Activated CD4-positive, alpha-beta T cell treated with anti-CD3 and anti-CD28 coated beads, Interleukin-2, amount 10 ng/mL, durations not matched to agents 7 days and 5 days (primary cell): ENCODE measurements at places on chromosomes 4 and X. TPM values are rescaled to one million over a fixed set of nuclear protein-coding genes. Genes with fewer than 3 reads are reported as not detected.
A peak's percentile ranks its signal among the peaks of the same experiment; 100 is the strongest.

The DGKK gene
- total RNA-seq = not detected

DNA sequence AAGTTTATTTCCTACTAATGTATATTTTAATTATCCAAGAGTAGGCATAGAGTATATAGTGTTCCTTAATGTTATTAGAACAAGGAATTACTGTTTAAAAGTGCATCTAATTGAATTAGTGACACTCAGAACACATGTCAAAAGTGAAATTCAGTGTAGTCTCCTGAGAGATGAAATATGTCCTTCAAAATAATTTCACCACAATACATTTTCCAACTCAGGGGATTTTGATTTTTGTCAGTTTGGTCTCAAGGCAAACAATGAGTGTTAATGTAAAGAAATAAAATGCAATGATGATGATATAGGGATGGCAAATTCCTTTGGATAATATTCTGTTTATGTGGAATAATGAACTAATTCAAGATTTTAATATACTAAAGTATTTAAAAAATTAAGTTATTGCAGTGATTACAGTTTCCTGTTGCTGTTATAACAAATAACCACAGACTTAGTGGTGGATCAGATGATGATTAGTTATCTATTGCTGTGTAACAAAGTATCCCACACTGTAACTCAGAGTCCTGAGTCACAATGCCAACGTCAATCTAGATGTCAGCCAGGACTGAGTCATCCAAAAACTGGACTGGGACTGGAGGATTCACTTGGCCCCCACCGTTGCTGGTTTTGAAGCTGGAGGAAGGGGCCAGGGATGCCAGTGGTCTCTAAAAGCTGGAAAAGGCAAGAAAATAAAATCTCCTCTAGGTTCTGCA lies 148.0 kb upstream of the SLC7A11 start:
- no peak for DNase-seq
- H3K27ac ChIP-seq = no peak overlapping the region
- no peaks in the 10 kb centered on the region for H3K27me3 ChIP-seq
- no peaks in the 10 kb centered on the region for H3K4me1 ChIP-seq
- no peak overlapping the region for H3K4me3 ChIP-seq

The SH3RF1 gene
- 0.17 TPM for total RNA-seq

DNA sequence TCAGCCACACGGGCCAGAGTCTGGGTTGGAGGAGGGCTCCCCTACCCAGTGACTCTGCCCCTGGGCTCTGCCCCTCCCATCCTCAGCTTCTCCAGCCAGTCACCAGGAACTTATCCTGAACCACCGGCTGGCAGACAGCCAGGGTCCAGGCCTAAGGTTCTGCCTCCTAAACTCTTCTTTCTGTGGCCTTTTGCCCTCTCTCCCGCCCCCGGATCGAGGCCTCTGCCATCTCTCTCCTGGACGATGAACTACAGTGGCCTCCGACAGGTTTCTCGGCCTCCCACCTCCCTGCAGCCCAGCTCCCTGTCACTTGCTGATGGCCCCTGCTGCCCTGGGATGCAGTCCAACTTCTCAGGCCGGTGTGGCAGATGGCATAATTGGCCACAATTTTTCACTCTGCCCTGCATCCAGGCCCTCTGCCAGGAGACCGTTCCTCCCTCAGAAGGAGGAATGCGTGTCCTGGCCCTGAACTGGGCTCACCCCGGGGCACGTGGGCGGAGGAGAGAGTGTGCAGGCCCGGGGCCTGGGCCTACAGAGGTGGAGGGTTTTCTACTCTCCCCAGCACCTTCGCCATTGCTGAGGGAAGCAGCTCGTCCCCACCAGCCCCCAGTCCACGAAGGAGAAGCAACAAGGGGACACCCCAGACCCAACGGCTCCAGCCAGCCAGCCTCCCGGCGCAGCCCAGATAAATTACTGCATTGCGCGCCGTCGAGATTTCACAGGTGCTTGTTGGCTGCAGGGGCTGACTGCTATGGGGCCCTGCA lies 81.9 kb upstream of the LRPAP1 start:
- no peak overlapping the region for H3K27ac ChIP-seq
- H3K27me3 ChIP-seq = peaks cover 3% of the 10 kb centered on the region
- no peaks in the 10 kb centered on the region for H3K4me1 ChIP-seq
- no peak for DNase-seq
- H3K4me3 ChIP-seq = no peak overlapping the region

- H3K36me3 ChIP-seq = no peaks in the 10 kb centered on the region
- peaks cover 2% of the 10 kb centered on the region for H3K27me3 ChIP-seq
- DNase-seq = no peak
- no peak overlapping the region for H3K27ac ChIP-seq
- no peak overlapping the region for H3K4me3 ChIP-seq
- H3K4me1 ChIP-seq = no peaks in the 10 kb centered on the region
Observed at GRCh38 chr4:139988863-139989765, 164.9 kb downstream of the MAML3 start.

DNA sequence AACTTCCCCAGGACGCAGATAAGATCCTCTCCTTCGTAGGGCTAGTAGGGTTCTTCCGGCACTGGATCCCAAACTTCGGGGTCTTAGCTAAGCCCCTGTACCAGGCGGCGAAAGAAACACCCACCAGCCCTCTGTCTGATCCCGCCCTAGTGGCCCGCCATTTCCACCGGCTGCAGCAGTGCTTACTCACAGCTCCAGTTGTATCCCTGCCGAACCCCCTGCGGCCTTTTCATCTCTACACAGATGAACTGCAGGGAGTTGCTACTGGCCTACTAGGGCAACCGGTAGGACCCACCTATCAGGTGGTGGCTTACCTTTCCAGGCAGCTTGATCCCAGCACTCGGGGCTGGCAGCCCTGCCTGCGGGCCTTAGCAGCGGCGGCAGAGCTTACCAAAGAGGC lies 961.2 kb downstream of the RPA4 start:
- no peak overlapping the region for H3K27ac ChIP-seq
- no peak overlapping the region for H3K4me3 ChIP-seq
- no peaks in the 10 kb centered on the region for H3K36me3 ChIP-seq
- H3K27me3 ChIP-seq = no peaks in the 10 kb centered on the region

The MAGED4B gene
- total RNA-seq = 0.42 TPM

DNA sequence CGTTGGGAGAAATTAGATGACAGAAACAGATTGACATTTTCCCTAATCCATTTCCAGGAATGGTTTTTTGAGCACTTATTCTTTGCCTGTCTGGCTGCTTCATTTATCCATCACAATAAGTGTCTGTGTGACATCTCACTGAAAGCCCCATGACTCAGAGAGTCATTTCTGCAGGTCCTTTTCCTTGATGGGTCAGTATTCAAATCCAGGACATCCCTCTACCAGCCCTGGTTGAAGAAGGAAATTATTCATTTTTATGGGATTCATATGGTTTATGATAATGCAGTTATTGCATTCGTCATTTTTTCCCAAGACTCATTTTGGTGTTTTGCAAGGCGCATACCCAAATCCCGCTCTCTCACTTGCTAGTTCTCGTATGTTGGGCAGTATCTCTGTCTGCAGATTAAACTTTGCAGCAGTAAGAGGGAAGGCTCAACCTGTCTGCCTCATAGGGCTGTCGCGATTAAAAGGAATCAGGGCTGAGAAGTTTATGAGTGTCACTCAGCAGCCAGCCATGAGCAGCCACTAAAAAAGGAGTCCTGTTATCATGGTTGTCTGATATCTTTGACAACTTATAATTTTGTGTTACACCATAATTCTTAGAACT lies 44.0 kb downstream of the GYG2 start:
- DNase-seq = no peak
- H3K27me3 ChIP-seq = no peaks in the 10 kb centered on the region
- no peak overlapping the region for H3K4me3 ChIP-seq
- peaks cover 2% of the 10 kb centered on the region for H3K4me1 ChIP-seq
- no peak overlapping the region for H3K27ac ChIP-seq

- no peak overlapping the region for H3K4me3 ChIP-seq
- no peak overlapping the region for H3K27ac ChIP-seq
- no peak for DNase-seq
- no peaks in the 10 kb centered on the region for H3K27me3 ChIP-seq
- no peaks in the 10 kb centered on the region for H3K4me1 ChIP-seq
- H3K36me3 ChIP-seq = no peaks in the 10 kb centered on the region
Observed at GRCh38 chr4:156596026-156596425, 375.6 kb downstream of the PDGFC start.

- no peaks in the 10 kb centered on the region for H3K27me3 ChIP-seq
- no peaks in the 10 kb centered on the region for H3K4me1 ChIP-seq
- no peak overlapping the region for H3K4me3 ChIP-seq
- H3K36me3 ChIP-seq = no peaks in the 10 kb centered on the region
- DNase-seq = no peak
Observed at GRCh38 chrX:121558886-121559285, 511.5 kb downstream of the GLUD2 start.

The RTL9 gene
- total RNA-seq = not detected

- peaks cover 8% of the 10 kb centered on the region for H3K36me3 ChIP-seq
- H3K27me3 ChIP-seq = peaks cover 75% of the 10 kb centered on the region
- peaks cover 18% of the 10 kb centered on the region for H3K4me1 ChIP-seq
- no peak overlapping the region for H3K27ac ChIP-seq
- peak overlapping the region; percentile 72 for H3K4me3 ChIP-seq
- peak; percentile 34 for DNase-seq
Observed at GRCh38 chr4:122827879-122828601, 1.4 kb downstream of the FGF2 start.

DNA sequence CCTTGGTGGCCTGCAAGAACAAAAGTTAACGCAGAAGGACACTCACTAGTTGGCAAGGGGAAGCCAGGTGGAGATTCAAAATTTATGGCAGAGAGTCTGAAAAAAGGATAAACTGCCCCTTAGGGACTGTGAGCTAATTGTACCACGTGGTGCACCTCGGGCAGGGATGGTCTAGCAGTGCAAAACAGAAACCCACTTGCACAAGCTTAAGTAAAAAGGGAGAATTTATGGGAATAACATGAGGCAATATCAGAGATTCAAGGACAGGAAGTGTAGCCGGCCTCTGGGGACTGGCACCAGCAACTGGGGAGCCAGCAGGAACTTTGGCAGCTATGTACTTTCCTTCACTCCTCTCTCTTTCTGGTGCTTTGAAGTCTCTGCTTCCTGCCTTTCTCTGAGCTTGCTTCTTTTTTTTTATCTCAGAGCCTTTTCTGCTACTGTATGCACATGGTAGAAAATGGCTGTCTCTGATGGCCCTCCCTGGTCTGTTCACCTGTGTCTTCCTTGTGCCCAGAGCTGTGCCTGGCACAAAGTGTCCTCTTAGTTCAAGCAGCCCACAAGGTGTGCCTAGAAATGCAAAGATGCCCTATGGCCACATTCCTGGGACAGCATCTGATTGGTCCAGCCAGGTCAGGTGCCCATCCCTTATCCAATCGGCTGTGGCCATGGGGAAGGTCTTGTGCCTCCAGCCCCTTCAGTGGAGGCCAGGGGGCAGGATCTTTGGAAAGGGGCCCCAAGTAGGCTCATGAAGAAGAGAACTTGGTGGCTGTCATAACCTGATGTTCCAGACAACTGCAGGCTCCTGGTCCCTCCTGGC lies 114.8 kb upstream of the ATP6AP2 start:
- DNase-seq = no peak
- peaks cover 4% of the 10 kb centered on the region for H3K27me3 ChIP-seq
- no peak overlapping the region for H3K4me3 ChIP-seq
- peaks cover 21% of the 10 kb centered on the region for H3K4me1 ChIP-seq
- no peak overlapping the region for H3K27ac ChIP-seq
- no peaks in the 10 kb centered on the region for H3K36me3 ChIP-seq

GRCh38 chr4:186703510-186703909 lies 20.1 kb downstream of the FAT1 start:
- no peaks in the 10 kb centered on the region for H3K4me1 ChIP-seq
- H3K27ac ChIP-seq = no peak overlapping the region
- H3K27me3 ChIP-seq = no peaks in the 10 kb centered on the region
- no peak overlapping the region for H3K4me3 ChIP-seq
- H3K36me3 ChIP-seq = no peaks in the 10 kb centered on the region

- no peaks in the 10 kb centered on the region for H3K27me3 ChIP-seq
- DNase-seq = no peak
- no peak overlapping the region for H3K27ac ChIP-seq
- no peak overlapping the region for H3K4me3 ChIP-seq
- peaks cover 17% of the 10 kb centered on the region for H3K4me1 ChIP-seq
- H3K36me3 ChIP-seq = peaks cover 28% of the 10 kb centered on the region
Observed at GRCh38 chr4:98710831-98711230, 52.4 kb upstream of the TSPAN5 start.

- no peaks in the 10 kb centered on the region for H3K36me3 ChIP-seq
Observed at GRCh38 chr4:162457071-162457865, 293.5 kb upstream of the FSTL5 start.

DNA sequence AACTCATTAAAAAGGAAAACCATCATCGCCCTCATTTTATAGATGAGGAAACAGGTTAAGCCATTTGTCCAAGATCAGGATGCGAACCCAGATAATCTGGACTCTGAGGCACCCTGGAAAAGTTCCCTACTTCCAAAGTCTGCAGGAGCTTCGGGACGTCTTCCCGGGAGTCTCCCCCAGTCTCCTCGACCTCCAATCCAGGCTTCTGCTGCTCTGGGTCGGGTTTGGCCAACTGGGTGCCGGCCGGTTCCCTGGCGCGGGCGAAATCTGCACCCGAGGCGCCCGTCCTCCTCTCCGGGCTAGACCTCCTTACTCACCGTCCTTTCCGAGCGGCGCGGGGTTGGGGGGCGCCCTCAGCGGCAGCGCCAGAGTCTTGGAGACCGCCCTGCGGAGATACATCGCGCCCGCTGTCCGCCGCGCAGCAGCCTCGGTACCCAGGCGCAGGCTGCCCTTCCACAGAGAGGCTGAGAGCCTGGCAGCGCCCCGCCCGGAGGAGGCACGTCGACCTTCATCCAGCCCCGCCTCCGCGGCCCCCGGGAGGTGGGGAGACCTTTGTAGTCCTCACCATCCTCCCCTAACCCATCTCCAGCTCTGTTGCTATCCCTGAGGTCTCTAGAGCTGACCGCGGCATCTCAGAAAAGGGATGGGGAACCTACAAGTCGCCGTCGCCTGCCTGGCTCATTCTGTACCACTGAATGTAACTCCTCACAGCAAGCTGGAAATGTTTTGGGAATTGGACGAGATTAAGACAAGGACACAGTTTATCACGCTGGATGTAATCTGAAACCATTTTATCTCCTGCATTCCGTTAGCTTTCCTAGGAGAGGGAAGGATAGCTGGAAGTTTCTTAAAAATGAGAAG lies at the start of gene MGARP:
Gene MGARP, minus strand, starts transcription at position 466 of the 861 bp plus-strand sequence. Its CDS starts 67 bp downstream, at position 399.
- no peak for DNase-seq
- peaks cover 8% of the 10 kb centered on the region for H3K36me3 ChIP-seq
- H3K27ac ChIP-seq = no peak within 1 kb of the TSS
- peaks cover 56% of the 10 kb centered on the region for H3K27me3 ChIP-seq
- peak within 1 kb of the TSS; percentile 63 for H3K4me3 ChIP-seq

- H3K4me1 ChIP-seq = no peaks in the 10 kb centered on the region
- no peak for DNase-seq
- H3K27ac ChIP-seq = no peak overlapping the region
Observed at GRCh38 chr4:164383058-164383357, 370.9 kb upstream of the SMIM31 start.

DNA sequence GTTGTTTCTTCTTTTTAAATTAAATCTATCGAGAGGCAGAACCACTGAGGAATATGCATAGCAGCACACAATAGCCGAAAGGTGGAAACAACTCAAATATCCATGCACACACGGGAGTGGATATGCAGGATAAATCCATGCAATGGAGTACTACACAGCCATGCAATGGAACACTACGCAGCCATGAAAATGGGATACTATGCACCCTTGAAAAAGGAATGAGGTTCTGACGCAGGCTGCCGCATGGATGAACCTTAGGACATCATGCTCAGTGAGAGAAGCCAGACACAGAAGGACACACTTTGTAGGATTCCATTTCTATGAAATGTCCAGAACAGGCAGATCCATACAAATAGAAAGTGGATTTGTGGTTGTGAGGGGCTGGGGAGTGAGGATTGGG lies 18.4 kb upstream of the P2RY8 start:
- H3K36me3 ChIP-seq = peaks cover 30% of the 10 kb centered on the region
- H3K4me1 ChIP-seq = peaks cover 60% of the 10 kb centered on the region
- DNase-seq = no peak
- H3K27ac ChIP-seq = peak overlapping the region; percentile 94

The FGF13 gene
- total RNA-seq = not detected

The PAGE5 gene
- total RNA-seq = not detected
